Stimulated activated CD8-positive, alpha-beta memory T cell treated with anti-CD3 and anti-CD28 coated beads, Interleukin-4, amount 100 ng/mL, for 1 hour (primary cell): ENCODE measurements at places on chromosomes 11 and 22.

- DNase-seq, result no peak
Measured at GRCh38 chr11:119421941-119422808, 797 bp downstream of the THY1 start.

GRCh38 chr11:82003671-82004515, 729.8 kb downstream of the FAM181B start:
- DNase-seq, result no peak

DNA sequence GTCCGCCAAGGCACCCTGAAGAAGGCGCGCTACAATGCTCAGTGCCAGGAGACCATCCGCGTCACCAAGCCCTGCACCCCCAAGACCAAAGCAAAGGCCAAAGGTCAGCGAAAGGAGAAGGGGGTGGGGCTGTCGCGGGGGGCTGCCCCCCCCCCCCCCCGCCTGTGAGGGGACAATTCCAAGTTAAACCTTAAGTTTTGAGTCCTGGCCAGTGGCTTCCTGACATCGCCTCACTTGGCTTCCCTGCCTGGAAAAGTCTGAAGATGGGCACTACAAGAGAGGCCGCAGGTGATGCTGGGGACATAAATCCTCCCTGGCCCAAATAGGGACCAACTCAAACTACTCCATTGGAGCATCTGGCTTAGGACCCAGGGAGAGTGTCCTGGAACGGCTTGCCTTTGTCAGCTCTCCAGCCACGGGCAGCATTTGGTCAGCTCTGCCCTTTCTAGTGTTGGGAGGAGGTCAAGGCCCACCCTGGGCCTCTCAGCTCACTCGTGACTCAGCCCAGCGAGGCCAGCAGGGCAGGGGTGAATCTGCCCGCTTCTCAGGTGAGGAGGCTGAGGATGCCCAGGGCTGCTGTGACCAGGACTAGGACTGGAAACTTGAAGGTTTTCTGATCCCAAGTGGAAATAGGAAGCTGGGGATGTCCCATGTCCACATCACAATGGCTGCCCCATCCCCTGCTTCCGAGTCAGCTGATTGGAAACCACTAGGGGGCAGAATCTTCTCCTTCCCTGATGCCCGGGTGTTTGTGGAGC, 1.4 kb downstream of the MDK start:
- DNase-seq, result no peak

- no peak for DNase-seq
Measured at GRCh38 chr11:122690801-122691548, 35.5 kb downstream of the UBASH3B start.

- no peak for DNase-seq
Measured at GRCh38 chr11:66068923-66069714, 953 bp upstream of the PACS1 start.

- DNase-seq, result no peak
Measured at GRCh38 chr11:34044664-34045485, 6.7 kb upstream of the CAPRIN1 start.

- DNase-seq, result no peak
Measured at GRCh38 chr11:34224434-34224966, 119.1 kb downstream of the NAT10 start.

- no peak for DNase-seq
Measured at GRCh38 chr11:27282806-27283205, 80.2 kb downstream of the CCDC34 start.

DNA sequence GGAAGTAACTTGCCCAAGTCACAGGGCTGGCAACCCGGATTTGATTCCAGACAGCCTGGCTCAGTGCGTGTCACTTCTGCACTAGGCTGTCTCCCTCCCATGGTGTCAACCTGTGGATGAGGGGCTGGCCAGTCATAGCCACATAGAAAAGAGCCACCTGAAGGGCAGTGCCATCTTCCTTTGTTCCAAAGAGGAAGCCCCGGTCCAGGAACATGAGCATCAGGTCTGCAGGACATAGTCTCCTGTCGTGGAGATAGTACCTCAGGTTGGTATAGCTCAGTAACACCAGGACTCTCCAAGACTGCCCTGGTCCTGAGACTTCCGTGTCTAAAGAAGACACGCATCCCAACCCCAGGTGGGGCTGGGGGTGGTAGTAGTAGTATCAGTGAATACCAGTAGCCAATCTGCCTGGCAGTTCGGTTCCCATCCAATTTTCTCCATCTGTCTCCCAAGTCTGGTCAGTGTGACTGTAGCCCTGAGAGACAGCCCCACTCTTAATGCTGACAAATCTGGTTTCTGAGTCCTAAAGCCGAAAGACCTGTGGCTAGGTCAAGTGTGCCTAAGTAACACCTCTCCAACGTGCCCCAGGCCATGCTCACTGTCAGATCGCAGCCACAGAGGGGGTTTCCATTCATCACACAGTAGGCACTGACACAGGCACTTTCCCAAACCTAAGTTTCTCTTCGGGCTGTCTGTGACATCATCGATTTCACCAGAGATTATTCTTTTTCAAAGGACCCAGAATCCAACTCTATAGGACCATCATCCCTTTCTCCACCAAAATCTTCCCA, 33.1 kb downstream of the C11orf58 start:
- no peak for DNase-seq
